ENCODE measurements at places on chromosomes 1 and 21.

GRCh38 chr21:28018741-28019669 is 973.7 kb downstream of the LTN1 start:
- no peak for DNase-seq

GRCh38 chr1:51833700-51834099 is 44.8 kb downstream of the NRDC start:
- no peak for DNase-seq

DNA sequence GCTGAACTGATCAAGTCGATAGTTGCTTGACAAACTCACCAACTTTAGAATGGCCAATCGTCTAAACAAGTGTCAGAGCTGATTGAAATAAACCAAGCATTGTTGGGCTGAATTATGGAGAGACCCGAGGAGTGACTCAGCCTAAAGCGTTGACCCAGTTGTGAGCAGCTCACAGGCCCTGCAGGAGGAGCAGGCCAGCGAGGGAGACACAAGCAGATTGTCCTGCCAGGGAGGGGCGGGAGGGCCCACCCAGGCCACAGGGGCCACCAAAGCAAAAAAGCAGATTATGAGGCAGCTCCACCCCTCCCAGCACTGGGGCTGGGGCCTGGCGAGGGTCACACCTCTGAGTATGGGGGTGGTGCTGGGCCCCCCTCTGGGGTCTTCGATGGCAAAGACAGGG is 10.1 kb upstream of the MATN1 start:
- no peak for DNase-seq

- DNase-seq = no peak
Observed at GRCh38 chr1:30754684-30755171, 2.8 kb downstream of the LAPTM5 start.

DNA sequence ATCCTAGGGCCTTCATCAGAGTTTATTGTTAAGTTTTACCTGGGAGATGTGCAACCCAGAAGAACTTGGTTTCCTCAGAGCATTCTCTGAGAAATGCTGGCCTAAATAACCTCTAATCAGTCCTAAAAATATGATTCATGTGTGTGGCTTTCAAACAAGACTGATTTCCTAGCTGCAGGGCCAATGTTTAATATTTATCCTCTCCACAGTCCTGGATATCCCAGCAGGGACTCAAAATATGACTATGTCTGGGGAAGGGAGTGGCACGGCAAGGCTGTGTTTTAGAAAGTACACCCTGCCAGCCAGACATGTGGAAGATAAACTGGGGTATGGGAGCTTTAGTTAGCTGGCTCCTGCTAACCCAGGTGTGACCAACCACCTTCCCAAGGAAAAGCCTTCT is 26.3 kb downstream of the PLPP3 start:
- no peak for DNase-seq

- DNase-seq = no peak
Observed at GRCh38 chr1:183936791-183937190, 100.7 kb downstream of the COLGALT2 start.

DNA sequence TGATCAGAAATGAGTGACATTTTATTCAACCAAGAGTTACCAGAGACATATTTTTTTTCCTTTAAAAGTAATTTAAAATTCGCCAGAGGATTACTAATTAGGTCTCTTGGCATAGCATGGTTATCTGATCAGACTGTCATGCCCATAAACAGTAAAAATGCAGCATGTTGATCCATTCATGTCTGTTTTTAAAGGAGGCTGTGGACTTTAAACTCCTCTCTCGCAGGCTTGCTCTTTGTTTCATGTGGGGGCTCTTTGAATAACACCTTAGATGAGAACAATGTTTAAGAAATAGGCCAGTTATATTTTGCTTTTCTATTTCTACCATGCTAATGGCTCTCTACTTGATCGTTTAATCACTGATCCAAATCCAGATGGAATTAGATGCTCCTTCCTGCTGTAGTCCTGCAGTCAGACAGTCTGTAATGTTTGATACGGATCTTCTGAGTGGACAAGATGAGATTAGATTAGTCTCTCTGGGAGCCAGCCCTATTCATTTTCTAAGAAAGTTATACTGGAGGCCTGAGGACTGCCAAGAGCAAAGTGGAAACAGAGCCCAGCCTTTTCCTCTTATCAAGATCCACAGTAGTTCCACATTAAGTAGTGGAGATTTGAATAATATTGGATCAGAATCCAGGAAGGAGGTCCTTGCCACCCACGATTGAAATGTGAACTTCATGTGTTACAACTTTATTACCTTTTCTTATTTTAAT is 197.4 kb downstream of the HS2ST1 start:
- no peak for DNase-seq

DNA sequence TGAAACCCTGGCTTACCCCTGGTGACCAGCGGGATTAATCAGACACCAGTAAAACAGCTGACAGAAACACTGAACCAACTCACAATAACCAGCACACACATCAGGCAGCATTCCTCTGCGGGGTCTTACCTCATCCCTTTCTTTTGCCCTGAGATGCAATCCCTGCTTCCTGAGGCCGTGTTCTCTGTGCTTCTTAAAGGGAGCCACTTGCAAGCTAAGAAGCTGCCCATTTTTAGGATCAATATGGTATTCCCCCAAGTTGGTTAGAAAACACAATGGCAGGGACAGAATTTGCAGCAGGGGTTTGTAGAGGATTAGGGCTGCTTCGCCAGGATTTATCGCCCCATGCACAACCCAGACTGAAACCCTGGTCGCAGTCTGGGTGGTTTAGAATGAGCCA is 74.7 kb upstream of the OLIG2 start:
- no peak for DNase-seq

DNA sequence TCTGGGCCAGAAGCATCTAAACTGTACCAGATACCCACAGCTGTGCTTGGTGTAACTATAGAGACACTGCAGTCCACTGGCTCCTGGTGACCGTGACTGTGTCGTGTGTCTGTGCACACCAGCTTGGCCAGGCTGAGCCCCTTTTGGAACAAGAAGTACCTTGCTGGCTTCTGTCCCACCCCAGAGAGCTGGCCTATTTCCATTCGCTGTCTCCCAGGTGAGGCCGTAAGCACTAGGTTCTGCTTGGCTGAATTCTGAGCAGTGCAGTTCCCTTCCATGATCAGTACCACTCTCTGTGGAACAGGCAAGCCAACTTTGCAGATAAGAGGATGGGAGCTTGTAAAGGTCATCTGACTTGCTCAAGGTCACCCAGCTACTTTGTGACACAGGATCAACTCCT is 119.9 kb upstream of the DNAH14 start:
- DNase-seq = no peak

GRCh38 chr1:195898373-195898772 is 709.9 kb downstream of the KCNT2 start:
- no peak for DNase-seq

DNA sequence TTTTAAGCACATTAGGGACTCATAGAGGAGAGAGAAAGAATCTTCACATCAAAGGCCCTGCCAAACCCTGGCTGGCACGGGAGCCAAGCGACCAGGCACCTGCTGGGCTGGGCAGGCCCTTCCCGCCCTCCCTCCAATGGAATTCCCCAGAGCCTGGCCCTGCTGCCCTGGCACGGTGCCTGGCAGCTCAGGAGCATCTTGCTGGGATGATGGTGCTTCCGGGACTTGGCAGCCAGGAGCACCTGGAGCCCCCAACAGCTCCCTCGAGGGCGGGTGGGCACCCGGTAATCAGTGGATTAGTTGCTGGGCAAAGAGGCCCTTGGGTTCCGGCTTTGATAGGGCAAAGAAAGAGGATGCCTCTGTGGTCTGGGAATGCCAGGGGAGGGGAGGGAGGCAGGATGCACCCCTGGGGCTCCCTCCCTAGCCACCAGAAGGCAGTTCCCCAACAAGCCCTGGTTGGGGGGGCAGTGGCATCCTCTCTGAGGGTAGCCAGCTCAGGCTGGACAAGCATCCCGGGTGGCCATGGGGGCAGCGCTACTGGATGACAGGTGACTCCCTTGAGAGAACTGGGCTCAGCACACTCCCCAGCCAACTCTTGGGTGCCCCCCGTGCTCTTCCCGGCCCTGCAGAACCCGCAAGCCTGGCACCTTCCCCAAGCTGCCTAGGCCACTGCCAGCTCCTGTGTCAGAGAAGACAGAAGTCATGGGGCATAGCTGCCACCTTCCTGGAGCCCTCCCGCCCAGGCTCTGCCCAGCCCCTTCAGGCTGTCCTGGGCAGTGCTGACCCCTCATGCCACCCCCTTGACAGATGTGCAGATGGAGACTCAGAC is 26.4 kb downstream of the KRTAP10-1 start:
- no peak for DNase-seq

DNA sequence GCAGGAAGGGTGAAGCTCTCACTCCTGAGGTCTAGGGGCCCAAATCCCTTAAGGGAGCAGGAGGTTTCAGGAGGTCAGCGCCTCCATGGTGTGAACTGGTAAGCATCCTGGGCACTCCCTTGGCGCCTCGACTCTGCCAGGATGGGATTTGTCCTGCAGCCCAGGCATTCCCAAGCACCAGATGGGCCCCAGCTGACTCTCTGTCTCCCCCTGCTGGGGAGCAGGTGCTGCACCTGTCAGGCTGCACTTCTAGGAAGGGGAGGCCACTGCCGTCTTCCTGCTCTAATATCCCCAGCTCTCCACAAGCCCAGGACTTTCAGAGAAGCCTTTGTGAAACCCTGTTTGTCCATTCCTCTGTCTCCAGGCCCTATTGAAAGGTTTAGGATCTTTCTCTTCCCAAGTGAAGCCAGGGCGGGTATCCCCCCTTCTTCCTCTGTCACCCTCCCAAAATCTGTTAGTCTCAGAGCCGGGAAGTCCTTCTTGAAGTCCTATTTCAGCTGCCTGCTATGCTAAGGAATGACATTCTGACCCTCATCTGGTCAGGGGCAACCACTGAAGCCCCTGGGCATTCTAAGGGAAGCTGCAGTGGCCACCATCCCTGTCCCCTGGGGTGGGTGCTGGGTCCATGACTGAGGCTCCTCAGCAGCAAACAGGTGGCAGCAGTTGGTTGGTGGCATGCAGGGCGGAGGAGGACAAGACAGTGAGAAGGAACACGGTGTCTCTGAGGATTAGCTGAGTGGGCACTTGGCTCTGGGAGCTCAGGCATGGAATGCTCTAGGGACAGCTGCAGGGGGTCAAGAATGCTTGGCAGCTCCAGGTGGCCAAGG is 3.2 kb downstream of the MYBPH start:
- peak; percentile 93 for DNase-seq

GRCh38 chr1:215617979-215618378 is 50.9 kb downstream of the KCTD3 start:
- DNase-seq = no peak

- no peak for DNase-seq
Observed at GRCh38 chr1:182766881-182767645, 22.5 kb upstream of the NPL start.

Measured in T47D (cell line).